A172 (cell line): ENCODE measurements at places on chromosomes 12 and 14.

DNA sequence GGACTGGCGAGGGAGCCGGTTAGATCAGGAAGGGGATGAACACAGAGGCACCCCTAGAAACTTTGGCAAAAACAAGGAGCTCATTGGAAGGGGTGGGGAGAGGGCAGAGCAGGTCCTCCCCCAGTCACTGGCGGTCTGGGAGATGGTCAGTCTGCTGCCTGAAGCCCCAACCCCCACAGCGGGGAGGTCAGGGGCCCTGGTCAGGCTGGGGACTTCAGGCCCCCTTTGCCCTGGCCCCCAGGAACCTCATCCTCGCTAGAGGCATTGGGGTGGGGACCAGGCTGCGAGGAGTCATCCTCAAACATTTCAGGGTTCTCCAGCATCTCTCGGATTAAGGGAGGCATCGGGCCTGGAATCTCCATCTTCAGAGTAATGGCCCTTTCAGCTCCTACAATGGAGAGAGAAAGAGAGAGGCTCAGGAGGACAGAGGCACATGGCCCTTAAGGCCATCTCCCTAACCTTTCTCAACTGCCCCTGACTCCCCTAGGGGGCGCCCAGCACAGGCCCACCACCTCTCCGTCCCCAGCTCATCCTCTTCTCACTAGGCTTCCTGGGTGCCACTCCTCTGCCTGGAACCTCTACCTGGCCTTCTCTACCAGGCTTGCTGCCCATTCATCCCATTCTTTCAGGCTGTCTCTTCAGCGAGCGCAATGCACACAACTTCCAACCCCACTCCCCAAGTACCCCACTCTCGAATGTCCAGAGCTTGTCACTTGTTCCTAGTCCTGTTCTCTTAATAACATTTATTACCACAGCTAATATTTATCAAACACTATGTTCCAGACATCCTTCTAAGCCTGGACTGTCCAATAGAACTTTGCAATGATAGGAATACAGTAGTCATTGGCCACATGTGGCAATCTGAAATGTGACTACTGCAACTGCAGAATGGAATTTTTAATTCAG is 4.7 kb upstream of the ITGB7 start:
- no peak for DNase-seq

DNA sequence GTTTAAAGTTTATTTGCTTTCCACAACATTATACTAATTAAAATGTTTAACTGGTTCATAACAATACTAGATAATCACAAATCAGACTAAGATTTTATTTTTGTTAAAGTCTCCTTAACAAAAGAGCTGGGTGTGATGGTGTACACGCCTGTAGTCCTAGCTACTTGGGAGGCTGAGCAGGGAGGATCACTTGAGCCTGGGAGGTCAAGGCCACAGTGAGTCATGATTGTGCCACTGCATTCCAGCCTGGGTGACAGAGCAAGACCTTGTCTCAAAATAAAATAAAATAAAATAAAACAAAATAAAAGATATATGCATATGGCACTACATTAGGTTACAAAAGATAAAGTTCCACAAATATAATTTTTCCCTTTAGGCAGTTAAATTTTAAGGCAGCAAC is 5.6 kb downstream of the MIS18BP1 start:
- no peak for DNase-seq

GRCh38 chr12:67989184-67989920 is at the start of gene IFNG-AS1:
Gene IFNG-AS1, plus strand, starts transcription at chr12:67989447.
- DNase-seq, result no peak

GRCh38 chr14:88818018-88818417 is 6.4 kb upstream of the TTC8 start:
- DNase-seq, result no peak

DNA sequence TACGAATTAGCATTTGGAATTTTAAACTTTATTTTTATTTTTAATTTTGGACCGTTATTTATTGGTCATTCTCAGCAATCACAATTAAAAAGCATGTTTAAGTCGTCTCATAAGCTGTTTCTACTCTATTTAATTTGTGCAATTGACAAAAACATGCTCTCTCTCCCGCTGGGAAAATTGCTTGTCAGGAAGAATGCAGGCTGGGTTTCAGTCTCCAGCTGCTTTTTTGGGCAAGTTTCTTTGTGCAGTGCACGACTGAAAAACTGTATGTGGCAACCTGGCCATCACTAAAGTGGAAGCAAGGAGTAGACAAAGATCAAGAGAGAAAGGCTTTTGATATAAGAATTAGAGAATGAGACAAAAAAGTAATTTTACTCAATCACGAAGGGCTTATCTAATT is 941.5 kb upstream of the MDGA2 start:
- DNase-seq, result no peak

DNA sequence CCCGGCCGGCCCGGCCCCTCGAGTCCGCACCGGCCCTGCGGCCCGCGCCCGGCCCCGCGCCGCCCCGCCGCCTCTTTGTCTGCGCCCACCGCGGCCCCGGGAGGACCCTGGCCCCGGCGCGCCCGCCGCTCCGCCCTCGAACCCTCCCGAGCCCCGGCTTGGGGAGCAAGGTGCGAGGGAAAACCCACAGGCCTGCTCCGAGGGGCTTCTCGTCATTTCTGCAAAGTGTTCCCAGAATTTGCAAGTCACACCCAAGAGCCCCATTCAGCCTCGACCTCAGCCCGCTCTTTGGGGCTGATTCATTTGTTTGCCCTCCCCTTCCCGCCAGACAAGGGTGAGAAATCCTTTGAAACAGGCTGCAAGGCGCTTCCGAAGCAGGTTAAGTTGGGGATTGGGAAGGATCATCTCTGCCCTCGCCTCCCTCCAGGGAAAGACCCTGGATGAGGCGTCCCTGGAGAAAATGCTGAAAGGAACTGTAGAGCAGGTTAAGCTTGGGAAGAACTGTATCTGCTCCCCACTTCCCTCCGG is 325 bp upstream of the CLIP1 start:
- peak; percentile 52 for DNase-seq

- DNase-seq, result no peak
These were observed 11.8 kb upstream of the PAPLN start for GRCh38 chr14:73225496-73225895.

DNA sequence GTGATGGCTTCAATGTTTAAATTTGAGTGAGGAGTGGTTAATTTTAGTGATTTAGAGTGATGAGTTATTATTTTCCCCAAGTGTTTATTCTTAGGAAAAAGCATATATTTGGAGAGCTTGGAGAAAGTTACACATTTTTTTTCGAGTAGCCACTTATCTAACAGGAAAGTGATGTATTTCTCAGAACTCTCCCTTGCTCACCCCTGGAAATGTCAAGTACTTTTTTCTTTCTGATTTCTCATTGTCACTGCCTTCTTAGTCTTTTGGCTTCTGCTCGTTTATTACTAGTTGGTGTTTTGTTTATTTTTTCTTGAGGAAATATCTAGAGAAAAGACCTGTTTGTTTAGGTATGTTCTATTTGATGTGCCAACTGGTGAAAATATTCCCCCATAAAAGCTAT is 58.8 kb downstream of the AEBP2 start:
- no peak for DNase-seq

GRCh38 chr12:114397978-114398881 is 7.7 kb downstream of the TBX5 start:
- no peak for DNase-seq

- no peak for DNase-seq
These were observed 3.7 kb downstream of the REM2 start for GRCh38 chr14:22886500-22887259.

DNA sequence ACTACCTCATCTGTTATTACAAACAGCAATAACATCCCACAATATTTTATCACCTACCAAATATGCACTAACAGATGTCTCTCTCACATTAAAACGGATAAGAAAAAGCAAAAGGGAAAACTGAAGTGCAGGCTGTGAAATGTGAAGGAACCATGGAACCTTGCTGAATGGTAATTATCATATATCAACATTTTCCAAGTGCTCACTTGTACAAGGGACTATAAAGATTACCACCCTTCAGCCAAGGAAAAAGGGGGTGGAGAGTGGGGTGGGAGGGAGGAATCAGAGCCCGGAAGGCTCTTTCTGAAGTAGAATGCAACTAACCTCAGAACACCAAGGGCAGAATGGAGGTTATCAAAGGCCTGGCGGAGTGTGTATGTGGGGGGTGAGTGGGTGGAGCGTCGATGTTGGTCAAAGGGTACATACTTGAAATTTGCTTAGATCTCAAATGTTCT is 1.2 kb downstream of the SNX6 start:
- peak; percentile 13 for DNase-seq

DNA sequence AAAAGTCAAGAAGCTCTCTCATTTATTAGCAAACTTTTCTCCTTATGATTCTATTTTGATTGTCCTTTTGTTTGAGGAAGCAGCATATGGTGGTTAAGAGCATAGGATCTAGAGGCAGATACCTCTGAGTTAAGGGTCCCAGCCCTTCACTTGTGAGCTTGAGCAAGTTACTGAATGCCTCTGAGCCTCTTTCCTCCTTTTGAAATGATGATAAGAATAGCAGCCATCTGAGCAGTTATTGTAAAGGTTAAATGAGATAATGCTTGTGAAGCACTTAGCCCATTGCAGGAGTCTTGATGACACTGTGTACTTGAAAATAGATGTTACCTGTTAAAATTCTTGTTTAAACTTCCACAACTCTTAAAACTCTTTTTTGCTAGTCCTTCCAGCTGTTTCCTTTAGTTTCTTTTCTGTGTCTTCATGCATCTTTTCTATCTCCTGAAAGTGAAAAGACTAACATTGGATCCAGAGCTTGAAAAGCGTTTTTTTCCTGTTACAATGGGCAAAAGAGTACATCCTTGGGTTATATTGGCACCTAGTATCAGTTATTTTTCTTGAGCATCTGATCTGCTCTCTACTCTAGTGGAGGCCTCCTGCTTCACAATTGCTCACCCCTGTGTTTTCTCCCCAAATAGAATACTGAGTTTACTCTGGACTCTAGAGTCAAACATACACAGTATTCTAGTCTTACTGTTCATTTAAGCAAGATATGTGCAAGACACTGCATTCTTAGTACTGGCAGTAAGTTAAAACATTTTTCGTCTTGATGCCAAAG is 3.1 kb downstream of the HIF1A start:
- DNase-seq, result no peak

DNA sequence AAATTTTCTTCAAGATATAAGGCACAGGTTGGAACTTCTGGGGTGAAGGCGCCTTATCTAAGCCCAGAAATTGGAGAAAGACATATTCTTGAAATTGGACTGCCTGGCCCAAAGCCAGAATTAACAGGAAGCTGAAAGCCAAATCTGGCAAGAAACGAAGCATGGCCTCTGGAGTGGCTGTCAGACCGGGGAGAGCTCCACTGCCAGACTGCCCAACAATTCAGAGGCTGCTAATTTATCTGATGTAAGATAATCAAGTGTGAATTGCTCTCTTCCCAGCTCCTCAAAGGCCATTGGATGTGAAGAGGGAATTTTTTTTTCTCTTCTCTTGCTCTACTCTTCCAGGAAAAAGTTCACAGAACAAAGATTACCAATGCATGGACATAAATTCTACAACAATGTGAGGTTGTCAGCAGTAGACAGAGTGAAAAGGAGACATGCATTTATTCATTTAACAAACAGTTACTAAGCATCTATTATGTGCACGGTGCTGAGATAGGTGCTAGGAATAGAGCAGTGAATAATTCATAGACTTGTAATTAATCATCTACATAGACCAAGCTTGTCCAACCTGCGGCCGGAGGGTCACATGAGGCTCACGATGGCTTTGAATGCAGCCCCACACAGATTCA is at the start of gene GDF3:
Gene GDF3 (minus strand): TSS at position 210 of the 632 bp plus-strand sequence. CDS start 47 bp downstream, at position 163.
- DNase-seq, result peak; percentile 0

DNA sequence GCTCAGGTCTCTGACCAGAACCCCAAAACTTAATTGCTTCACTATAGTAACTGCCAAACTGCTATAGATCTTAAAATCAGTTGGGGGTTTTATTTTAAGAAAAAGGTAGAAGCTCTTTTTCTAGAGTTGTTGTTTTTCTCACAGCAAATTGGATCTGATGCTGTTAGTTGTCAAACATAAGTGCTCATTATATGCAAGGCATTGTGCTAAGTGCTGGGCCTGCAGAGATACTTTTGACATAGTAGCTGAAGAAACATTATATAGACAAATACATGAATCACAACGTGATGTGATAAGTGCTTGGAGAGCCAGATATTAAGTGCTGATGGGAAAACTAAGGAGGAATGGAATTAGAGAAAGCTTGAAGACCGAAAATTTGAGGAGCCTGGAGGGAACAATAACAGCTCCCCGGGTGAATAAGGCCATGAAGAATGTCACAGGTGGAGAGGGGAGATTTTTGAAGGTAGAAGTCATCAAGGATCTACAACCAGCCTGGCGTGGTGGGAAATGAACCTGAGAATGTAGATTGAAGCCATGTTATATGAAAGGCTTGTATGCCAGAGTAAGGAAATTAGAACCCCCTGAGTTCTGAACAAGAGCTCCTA is 126.5 kb downstream of the DYRK2 start:
- no peak for DNase-seq

GRCh38 chr14:63737582-63738006 is 9.7 kb upstream of the SGPP1 start:
- DNase-seq, result no peak

- peak; percentile 67 for DNase-seq
These were observed 107.0 kb downstream of the PTCSC3 start for GRCh38 chr14:36069535-36069900.

DNA sequence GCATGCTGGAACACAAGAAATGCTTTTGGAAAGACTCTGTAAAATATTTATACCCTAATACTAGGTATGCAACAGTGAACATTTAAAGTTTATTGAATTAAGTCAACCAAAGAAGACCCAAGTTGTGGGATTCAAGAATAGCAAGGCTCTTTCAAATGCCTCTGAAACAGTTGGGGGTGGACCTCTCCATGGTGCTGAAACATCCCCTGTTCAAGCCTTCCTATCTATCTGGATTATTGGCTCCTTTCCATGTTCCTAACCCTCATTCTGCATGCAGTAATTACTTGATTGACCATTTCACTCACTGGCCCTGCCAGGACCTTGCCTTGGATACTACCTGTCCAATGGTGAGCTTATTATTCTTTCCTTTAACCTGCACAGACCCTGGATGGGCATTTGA is 349.7 kb downstream of the NRXN3 start:
- peak; percentile 18 for DNase-seq

DNA sequence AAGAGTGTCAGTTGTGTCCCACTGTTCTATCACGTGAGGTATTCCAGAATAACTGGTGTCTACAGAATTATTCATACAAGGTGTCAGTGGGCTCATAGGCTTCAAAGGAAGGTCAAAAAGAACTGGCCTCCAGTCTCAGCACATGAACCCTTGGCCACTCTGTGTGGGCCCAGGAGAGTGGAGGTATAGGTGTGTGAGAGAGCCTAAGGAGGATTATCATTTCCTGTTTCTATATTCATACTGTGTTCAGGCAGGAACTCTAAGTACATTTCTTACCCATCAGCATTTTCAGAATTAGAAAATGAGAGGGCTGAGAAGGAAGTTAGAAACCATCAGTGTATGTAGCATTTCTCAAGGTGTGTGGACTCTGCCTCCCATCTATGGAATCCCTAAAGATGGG is 87.0 kb downstream of the BTG1 start:
- no peak for DNase-seq
